ENCODE measurements at places on chromosomes 5 and 9.

GRCh38 chr9:130576176-130576575 is 3.2 kb upstream of the FUBP3 start:
- no peak for DNase-seq

GRCh38 chr9:136815422-136815782 is 7.7 kb downstream of the RABL6 start:
- no peak for DNase-seq

DNA sequence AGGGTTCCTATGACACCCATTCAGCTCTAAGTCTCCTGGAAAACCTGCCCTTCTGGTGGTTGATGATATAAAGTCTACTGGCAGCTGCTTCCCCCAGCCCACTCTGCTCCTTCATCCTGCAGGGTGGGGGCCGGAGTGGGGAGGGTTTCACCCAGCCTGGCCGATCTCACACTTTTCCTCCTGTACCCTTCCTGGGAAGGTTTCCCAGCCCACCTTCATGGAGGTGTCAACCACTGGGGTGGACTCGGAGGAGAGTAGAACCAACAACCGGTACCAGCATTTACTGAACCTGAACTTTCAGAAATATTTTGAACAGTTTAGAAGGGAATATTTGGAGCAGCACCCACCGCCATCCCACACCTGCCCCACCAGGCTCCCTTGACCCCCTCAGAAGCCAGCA is 30.4 kb downstream of the ROR2 start:
- no peak for DNase-seq

- no peak for DNase-seq
These were observed 344.1 kb downstream of the OSTF1 start for GRCh38 chr9:75432386-75432785.

DNA sequence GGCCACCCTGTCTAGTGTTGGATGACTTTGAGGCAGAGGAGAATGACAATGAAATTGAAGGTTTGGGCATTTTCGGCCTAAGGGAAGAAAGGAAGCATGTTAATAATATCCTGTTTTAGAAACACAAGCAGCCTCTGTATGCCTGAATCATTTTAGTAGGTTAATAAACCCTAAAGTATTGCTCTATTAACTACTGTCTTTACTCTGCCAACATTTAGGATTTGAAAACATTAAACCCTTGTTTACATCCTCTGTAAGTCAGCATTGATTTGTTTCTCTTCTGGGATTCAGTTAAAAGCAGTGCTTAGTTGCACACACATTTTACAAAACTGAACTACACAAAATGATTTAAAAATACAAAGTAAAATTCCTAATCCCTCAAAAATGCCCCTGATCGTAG is 358.9 kb downstream of the ARRDC3 start:
- no peak for DNase-seq
